Heart left ventricle (tissue), 16 donors: ENCODE measurements at places on chromosomes 2 and 18. TPM values are rescaled to one million over a fixed set of nuclear protein-coding genes. Genes with fewer than 3 reads are reported as not detected.

RAMP1 gene
- total RNA-seq, result 490 TPM

CRYGC gene
- total RNA-seq, result not detected

MTCL1 gene
- 9.3 TPM for total RNA-seq

PDCD1 gene
- total RNA-seq, result 1.4 TPM

CHST10 gene
- 10.5 TPM for total RNA-seq

C2orf66 gene
- not detected for total RNA-seq

ABCG8 gene
- not detected for total RNA-seq

MYO3B gene
- 0.19 TPM for total RNA-seq

CFAP65 gene
- total RNA-seq, result not detected

- no peak overlapping the region for H3K27ac ChIP-seq
- no peak overlapping the region for H3K4me3 ChIP-seq
- no peaks in the 10 kb centered on the region for H3K4me1 ChIP-seq
- H3K27me3 ChIP-seq, result no peaks in the 10 kb centered on the region
These were observed 63.7 kb upstream of the CYP26B1 start for GRCh38 chr2:72211350-72211749.

- H3K4me3 ChIP-seq, result no peak overlapping the region
- H3K36me3 ChIP-seq, result no peaks in the 10 kb centered on the region
- no peaks in the 10 kb centered on the region for H3K27me3 ChIP-seq
- no peak overlapping the region for H3K27ac ChIP-seq
- no peaks in the 10 kb centered on the region for H3K4me1 ChIP-seq
These were observed 70.2 kb downstream of the AOX1 start for GRCh38 chr2:200655918-200656580.

DNA sequence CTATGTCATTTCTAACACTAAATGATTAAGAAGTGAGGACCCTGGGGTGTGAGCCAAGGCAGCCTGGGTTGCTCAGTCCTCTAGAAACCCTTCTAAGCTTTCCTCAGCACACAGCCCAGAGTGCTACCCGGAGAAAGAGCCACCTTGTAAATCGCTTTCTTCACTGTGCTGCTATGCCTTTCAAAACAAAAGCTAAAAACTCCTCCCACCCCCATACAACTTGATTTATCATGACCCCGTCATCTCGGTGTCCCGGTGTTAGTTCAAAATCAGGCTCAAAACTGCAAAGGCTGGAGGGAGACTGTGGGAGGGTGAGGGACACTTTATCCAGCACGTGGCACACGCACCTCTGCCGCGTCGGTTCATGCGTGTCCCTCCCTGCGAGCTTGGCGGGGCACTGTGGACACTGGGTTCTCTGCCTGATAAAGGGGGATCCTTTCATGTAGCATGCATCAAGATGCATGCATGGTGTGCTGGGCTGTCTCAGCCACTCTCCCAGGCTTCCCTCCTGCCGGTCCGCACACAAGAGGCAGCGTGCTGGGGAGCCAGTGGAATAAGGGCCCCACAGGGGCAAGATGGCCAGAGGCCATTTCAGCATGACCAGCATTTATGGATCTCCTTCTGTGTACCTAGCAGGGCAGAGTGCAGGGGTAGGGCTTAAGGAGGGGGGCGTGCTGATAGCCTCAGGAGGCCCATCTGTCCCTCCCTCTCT, 170.4 kb downstream of the SMAD7 start:
- no peaks in the 10 kb centered on the region for H3K27me3 ChIP-seq
- peak overlapping the region; percentile 14 for H3K4me3 ChIP-seq
- DNase-seq, result no peak
- no peaks in the 10 kb centered on the region for H3K36me3 ChIP-seq

- H3K4me1 ChIP-seq, result no peaks in the 10 kb centered on the region
- no peak for DNase-seq
These were observed 151.3 kb downstream of the TFCP2L1 start for GRCh38 chr2:121133551-121134319.

- H3K4me3 ChIP-seq, result no peak overlapping the region
- H3K4me1 ChIP-seq, result no peaks in the 10 kb centered on the region
- DNase-seq, result no peak
- H3K27me3 ChIP-seq, result no peaks in the 10 kb centered on the region
- no peak overlapping the region for H3K27ac ChIP-seq
- no peaks in the 10 kb centered on the region for H3K36me3 ChIP-seq
These were observed 571.9 kb upstream of the PKDCC start for GRCh38 chr2:41475959-41476358.

DNA sequence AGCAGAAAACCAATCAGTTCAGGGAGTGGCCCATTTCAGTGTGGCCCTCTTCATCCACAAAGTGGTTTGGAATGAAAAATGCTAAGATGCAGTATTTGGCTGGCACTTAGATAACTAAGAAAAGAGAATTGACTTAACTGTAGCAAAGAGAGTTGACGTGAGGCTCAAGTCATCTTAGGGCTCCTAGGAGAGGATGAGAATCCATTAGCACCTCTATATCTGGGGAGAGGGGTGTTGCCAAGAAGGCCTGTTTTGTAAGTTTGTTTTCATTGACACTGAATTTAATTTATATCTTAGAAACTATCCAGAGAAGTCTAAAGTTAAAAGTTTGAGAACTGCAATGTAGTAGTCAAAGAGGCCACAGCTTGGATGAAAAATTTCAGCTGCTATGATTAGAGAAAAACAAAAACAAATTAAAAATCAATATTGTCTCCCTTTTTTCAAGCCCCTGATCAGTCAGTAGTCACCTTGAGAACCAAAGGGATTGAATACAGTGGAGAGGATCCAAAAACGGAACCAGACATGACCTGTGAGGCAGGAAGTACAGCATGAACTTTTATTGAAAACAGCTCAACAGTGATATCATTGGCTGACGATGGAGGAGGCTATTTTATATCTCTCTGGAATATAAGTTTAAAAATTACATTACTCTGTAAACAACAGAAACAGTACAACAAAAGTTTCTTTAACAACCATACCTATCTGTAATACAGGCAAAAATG, 52.7 kb downstream of the PHLPP1 start:
- no peak overlapping the region for H3K4me3 ChIP-seq
- peaks cover 21% of the 10 kb centered on the region for H3K4me1 ChIP-seq
- no peak for DNase-seq
- H3K27me3 ChIP-seq, result no peaks in the 10 kb centered on the region
- no peak overlapping the region for H3K27ac ChIP-seq

- H3K4me1 ChIP-seq, result peaks cover 50% of the 10 kb centered on the region
- H3K27me3 ChIP-seq, result no peaks in the 10 kb centered on the region
- H3K4me3 ChIP-seq, result no peak overlapping the region
- no peak overlapping the region for H3K27ac ChIP-seq
- no peak for DNase-seq
These were observed 109.4 kb downstream of the CERS6 start for GRCh38 chr2:168565512-168565911.

DNA sequence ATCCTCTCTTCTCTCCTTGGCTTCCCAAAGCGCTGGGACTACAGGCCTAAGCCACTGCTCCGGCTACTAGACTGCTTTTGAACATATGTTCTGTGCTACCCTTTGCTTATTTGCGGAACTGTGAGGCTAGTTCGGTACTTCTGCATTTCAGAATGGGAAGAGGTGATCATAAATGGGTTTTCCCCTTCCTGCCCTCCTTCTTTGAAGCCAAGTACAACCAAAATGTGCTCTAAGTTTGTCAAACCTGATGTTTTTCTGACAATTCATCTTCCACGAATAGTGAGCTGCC, 1.7 kb upstream of the ESCO1 start:
- no peaks in the 10 kb centered on the region for H3K36me3 ChIP-seq
- no peak overlapping the region for H3K27ac ChIP-seq
- H3K27me3 ChIP-seq, result no peaks in the 10 kb centered on the region

GRCh38 chr2:113720167-113720566, 36.3 kb downstream of the SLC35F5 start:
- no peak overlapping the region for H3K27ac ChIP-seq
- H3K27me3 ChIP-seq, result no peaks in the 10 kb centered on the region
- H3K4me3 ChIP-seq, result no peak overlapping the region
- H3K4me1 ChIP-seq, result no peaks in the 10 kb centered on the region

GRCh38 chr2:217288472-217289063, 428.7 kb upstream of the TNP1 start:
- no peak overlapping the region for H3K4me3 ChIP-seq
- H3K4me1 ChIP-seq, result peaks cover 17% of the 10 kb centered on the region
- H3K27me3 ChIP-seq, result no peaks in the 10 kb centered on the region
- DNase-seq, result no peak
- H3K27ac ChIP-seq, result peak overlapping the region; percentile 36
- no peaks in the 10 kb centered on the region for H3K36me3 ChIP-seq

GRCh38 chr2:220440731-220441130, 813.3 kb downstream of the SLC4A3 start:
- no peak overlapping the region for H3K27ac ChIP-seq
- no peak overlapping the region for H3K4me3 ChIP-seq
- H3K27me3 ChIP-seq, result no peaks in the 10 kb centered on the region

- H3K27ac ChIP-seq, result no peak overlapping the region
- H3K4me1 ChIP-seq, result peaks cover 20% of the 10 kb centered on the region
- H3K27me3 ChIP-seq, result no peaks in the 10 kb centered on the region
- no peak overlapping the region for H3K4me3 ChIP-seq
- no peak for DNase-seq
These were observed 67.5 kb upstream of the FOSL2 start for GRCh38 chr2:28325173-28325566.

DNA sequence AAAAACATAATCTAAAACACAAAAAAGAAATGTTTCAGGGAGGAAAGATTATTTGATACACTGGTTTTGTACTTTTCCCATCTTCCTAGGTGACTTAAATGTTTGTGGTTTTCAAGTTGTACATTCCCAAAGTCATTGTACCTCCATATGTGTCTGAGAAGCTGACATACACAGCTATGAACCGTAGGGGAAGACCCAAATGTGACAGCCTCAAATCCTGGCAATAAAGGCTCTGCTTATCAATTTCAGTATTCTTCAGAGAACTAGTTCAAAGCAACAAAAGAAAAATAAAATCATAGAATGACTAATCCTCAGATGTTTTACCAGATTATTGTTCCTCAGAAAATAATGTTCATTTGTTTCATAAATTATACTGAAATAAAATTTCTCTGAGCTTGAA, 2.5 kb downstream of the DYNC2LI1 start:
- no peaks in the 10 kb centered on the region for H3K4me1 ChIP-seq
- no peak overlapping the region for H3K4me3 ChIP-seq
- no peaks in the 10 kb centered on the region for H3K36me3 ChIP-seq
- no peak overlapping the region for H3K27ac ChIP-seq
- no peaks in the 10 kb centered on the region for H3K27me3 ChIP-seq
- no peak for DNase-seq

DNA sequence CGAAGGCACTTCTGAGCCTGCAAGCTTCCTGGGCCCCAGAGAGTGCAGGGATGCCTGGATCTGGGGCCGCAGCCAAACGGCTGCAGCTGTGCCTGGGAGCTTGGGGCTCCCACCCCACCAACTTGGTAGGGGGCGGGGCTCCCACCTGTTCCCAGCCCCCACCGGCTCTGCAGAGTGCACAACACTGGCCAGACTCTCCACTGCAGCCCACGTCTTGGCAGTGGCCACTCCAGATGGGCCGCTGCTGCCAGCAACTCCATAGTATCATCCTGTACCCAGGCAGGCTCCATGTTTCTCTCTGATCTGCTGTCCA, 9.9 kb downstream of the DYSF start:
- H3K27me3 ChIP-seq, result no peaks in the 10 kb centered on the region
- peaks cover 42% of the 10 kb centered on the region for H3K4me1 ChIP-seq
- no peak overlapping the region for H3K4me3 ChIP-seq
- no peak for DNase-seq
- no peaks in the 10 kb centered on the region for H3K36me3 ChIP-seq

- H3K4me1 ChIP-seq, result no peaks in the 10 kb centered on the region
- DNase-seq, result no peak
- no peak overlapping the region for H3K27ac ChIP-seq
These were observed 669.0 kb upstream of the CDH7 start for GRCh38 chr18:65081786-65082185.

- no peaks in the 10 kb centered on the region for H3K36me3 ChIP-seq
- no peak for DNase-seq
- H3K4me1 ChIP-seq, result no peaks in the 10 kb centered on the region
- no peaks in the 10 kb centered on the region for H3K27me3 ChIP-seq
- no peak overlapping the region for H3K4me3 ChIP-seq
- no peak overlapping the region for H3K27ac ChIP-seq
These were observed 820.8 kb downstream of the TDRD15 start for GRCh38 chr2:21944536-21944935.

DNA sequence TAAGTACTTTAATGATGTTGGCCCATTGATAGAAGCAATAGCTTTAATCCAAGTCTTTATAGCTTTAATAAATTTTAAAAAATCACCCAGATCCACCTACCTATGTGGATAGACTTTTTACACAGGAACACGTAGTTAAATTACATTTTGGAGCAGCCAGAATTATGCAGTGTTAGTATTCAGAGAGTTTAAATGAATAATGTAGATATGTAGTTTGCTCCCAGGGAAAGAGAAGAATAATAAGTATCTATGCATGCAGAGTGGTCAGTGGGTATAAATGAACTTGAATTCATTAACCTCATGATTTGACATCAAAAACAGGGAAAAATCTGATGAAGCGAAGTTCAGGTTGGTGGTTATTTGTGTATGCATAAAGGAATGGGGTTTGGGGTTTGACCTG, 146.3 kb downstream of the CERS6 start:
- H3K27me3 ChIP-seq, result no peaks in the 10 kb centered on the region
- H3K36me3 ChIP-seq, result no peaks in the 10 kb centered on the region
- no peak overlapping the region for H3K4me3 ChIP-seq
- no peak overlapping the region for H3K27ac ChIP-seq

- peaks cover 7% of the 10 kb centered on the region for H3K4me1 ChIP-seq
- H3K27me3 ChIP-seq, result peaks cover 8% of the 10 kb centered on the region
- peak overlapping the region; percentile 55 for H3K4me3 ChIP-seq
- no peaks in the 10 kb centered on the region for H3K36me3 ChIP-seq
These were observed 1.2 kb upstream of the ST6GAL2 start for GRCh38 chr2:106886916-106887758.

- no peak overlapping the region for H3K4me3 ChIP-seq
- H3K27me3 ChIP-seq, result no peaks in the 10 kb centered on the region
- H3K4me1 ChIP-seq, result no peaks in the 10 kb centered on the region
- peaks cover 11% of the 10 kb centered on the region for H3K36me3 ChIP-seq
- no peak overlapping the region for H3K27ac ChIP-seq
These were observed 37.6 kb downstream of the LMAN2L start for GRCh38 chr2:96702098-96702785.

DNA sequence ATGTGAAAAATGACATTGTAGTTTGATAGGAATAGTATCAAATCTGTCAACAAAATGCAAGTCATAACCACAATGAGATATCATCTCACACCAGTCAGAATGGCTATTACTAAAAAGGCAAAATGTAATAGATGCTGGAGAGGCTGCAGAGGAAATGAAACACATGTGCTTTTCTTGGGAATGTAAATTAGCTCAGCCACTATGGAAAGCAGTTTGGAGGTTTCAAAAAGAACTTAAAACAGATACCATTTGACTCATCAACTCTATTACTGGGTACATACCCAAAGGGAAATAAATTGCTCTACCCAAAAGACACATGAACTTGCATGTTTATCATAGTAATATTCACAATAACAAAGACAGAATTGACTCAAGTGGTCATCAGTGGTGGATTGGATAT, 572.6 kb downstream of the TRIB2 start:
- H3K27me3 ChIP-seq, result no peaks in the 10 kb centered on the region
- no peaks in the 10 kb centered on the region for H3K36me3 ChIP-seq
- no peak overlapping the region for H3K4me3 ChIP-seq
- H3K27ac ChIP-seq, result no peak overlapping the region
